ENCODE measurements at places on chromosomes 2 and 18.

DNA sequence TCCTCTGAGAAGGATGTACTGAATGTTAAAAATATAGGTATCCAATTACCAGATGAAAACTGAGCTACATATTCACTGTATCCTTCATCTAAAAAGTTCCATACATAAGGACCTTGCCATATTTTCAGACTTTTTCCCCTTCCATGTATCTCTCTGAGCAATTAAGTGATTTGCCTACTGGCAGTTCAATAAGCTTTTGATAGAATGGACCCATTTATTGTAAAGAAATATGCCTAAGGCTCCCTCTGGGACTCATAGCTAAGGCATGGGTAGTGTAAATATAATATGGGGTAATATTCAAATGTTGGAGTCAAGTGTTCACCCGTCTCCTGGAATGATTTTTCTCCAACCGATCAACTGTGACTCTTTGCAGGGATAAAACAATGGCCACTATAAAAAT is 135.4 kb upstream of the FSHR start:
- DNase-seq: no peak

DNA sequence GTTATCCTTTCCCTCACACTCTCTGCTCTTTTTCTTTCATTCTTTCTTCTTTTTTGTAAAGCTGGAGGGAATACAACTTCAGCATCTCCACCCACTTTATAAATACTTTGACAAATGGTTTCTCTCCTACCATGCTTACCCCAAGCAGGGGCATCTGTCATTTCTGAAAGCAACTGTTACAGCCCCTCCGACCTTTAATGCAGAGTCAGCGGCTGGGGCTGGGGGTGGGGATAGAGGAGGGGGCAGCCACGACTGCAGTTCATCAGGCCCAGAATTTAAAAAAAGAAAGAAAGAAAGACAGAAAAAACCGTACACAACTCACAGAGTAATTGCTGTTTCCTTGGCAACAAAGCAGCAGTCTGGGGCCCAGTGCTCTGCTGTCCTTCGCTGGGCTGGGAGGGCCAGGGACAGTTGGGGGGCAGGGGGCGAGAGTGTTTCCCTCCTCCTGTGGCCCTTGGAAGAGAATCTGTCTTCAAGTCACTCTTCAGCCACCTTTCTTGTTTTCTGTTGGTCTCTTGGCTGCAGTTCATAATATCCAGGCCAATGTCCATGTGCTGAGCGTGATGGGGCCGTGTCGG is 53.8 kb downstream of the CELF4 start:
- DNase-seq: no peak

DNA sequence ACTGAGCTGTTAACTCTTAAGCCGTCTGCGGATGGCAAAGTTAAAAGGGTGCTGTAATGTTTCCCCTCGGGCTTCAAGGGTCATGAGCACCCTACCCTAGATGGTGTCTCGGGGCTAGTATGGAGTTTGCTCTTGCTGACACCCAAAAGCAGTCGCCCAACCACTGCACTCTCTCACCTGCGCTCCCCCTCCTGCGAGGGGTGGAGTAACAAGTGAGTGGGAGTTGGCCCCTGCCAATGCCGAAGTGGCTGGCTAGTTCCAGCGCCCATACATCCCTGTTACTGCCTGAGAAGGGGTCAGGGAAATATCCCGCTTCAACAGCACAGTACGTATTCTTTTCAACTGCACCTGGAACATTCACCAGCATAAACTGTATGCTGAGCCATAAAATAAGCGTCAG is 47.5 kb downstream of the FAM117B start:
- DNase-seq: no peak

GRCh38 chr2:200747668-200748618 is 63.8 kb upstream of the BZW1 start:
- DNase-seq: no peak

DNA sequence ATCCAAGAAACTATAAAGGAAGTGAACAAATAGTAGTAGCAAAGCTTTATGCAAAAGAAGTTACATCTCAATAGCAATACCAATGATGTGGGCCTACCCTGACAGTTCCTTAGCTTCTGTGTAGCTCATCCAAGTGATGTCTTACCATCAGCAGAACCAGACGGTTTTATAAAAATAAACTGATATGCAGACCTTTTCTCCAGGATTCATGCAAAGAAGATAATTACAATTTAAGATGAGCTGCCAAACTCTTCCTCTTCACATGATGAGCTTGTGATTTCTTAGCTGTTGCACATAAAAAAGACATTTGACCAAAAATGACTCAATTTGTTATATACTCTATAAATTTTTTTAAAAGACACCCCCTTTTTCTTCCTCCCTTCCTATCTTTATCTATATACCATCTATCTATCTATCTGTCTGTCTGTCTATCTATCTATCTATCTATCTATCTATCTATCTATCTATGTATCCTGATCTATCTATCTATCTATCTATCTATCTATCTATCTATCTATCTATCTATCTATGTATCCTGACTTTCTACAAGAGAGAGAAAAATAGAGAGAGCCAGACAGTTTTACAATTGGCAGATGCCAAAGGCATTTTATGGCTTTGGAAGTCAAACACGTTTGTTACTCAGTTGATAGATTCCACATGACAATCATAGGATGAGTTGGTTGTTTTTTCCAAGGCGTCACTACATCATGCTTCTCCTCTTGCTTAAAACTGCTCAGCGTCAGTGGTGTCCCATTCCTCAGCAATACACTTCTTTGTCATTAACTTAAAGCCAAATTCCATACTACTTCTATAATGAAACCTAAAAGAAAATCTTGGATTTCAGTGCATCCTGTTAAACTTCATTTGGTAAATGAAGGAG is 65.9 kb upstream of the ACTR3 start:
- DNase-seq: no peak

DNA sequence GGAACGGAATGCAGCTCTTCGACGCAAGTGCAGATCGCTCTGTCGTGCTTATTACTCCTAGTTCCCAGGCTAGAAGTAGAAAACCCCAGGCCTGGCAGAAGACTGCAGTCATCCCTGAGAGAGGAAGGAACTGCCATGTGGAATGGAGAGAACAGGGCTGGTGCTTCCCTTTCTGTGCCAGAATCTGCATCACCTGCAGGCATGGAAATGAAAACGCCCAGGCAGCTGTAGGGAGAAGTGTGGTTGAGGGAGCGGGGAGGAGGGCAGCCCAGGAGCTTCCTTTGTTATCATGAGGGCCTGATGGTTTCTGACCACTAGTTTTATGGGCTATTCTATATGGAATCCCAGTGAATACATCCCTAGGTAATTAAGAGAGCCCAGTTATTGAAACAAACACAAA is 79.4 kb upstream of the SMIM21 start:
- no peak for DNase-seq

DNA sequence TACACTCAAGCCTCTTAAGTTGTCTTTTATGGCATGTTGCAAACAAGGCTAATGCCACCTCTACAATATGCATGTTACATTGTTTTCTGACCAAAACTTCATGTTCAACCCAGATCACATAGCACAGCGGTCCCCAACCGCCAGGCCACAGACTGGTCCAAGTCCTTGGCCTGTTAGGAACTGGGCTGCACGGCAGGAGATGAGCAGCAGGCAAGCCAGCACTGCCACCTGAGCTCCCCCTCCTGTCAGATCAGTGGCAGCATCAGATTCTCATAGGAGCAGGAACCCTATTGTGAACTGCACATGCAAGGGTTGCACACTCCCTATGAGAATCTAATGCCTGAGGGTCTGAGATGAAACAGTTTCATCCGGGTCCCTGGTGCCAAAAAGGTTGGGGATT is 324.8 kb upstream of the CHAC2 start:
- no peak for DNase-seq

- DNase-seq: no peak
Observed at GRCh38 chr2:239201531-239201876, 199.3 kb downstream of the HDAC4 start.

- DNase-seq: no peak
Observed at GRCh38 chr2:111659361-111660333, 224.3 kb downstream of the ANAPC1 start.

DNA sequence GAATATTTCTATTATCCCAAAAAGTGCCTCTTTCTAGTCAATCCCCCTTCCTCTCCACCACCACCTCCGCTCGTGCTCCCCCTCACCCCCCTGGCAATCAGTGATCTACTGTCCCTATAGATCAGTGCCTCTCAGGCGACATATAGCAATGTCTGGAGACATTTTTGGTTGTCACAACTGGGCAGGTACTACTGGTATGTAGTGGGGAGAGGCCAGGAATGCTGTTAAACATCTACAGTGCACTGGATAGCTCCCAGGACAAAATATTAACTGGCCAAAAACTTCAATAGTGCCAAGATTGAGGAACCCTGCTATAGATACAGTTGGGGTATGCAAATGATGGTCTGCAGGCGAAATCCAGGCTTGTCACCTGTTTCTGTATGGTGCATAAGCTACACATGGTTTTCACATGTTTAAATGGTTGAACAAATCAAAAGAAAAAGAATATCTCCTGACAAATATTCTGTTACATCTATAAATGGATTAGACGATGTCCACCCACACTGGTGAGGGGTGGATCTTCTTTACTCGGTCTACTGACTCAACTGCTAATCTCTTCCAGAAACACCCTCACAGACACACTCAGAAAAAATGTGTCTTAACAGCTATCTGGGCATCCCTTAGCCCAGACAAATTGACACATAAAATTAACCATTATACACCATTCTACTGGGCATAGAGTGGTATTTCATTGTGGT is 25.5 kb downstream of the DPYSL5 start:
- DNase-seq: no peak

DNA sequence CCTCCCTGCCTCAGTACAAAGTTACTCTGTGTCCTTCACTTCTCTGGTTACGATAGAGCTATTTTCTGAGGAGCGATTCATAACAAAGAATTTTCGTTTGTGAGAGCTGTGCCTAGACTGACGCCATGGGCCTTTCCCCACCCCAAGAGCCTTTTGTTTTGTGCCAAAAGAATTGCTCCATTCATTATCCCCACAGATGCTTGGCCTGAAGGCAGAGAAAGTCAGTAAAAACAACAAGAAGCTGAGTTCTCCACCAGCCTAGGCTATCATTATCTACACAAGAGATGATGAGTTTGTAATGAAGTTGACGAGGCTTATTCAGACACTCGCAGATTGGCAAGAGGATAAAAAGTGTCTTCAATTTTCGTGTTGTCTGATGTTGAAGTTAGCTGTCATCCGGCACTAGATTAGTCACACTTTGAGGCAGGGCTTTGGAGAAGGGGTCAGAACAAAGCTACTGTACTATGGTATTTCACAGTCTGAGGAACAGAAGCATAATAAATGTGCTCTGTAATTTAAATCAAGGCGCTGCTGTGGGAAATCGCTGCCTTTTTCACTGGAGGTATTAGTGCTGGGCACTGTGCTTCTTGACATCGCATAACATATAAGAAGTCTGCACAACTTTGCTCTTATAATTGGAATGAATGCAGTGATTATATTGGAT is 278.4 kb upstream of the FIGN start:
- DNase-seq: no peak

DNA sequence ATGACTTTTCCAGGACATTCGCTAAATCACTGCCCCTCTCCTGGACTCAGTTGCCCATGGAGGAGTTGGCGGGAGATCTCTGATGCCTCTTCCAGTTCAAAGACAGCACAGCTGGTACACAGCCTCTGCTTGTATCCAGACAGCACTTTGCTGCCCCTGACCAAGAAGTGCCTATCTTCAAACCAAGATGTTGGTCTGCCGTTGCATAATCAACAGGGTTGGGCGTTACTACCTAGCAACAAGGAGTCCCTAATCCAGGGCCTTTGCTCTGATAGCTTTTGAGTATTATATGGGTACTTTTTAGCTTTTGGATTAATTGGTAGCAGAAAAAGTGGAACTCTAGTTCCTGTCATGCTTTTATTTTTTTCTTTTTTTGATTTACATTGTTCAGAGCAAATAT is 166.6 kb downstream of the FAM210A start:
- DNase-seq: no peak

GRCh38 chr2:26850000-26850431 is 2.1 kb downstream of the DPYSL5 start:
- DNase-seq: no peak

- DNase-seq: no peak
Observed at GRCh38 chr2:143481237-143481623, 352.0 kb downstream of the ARHGAP15 start.

GRCh38 chr2:240095556-240096523 is 40.3 kb downstream of the COPS9 start:
- DNase-seq: no peak

DNA sequence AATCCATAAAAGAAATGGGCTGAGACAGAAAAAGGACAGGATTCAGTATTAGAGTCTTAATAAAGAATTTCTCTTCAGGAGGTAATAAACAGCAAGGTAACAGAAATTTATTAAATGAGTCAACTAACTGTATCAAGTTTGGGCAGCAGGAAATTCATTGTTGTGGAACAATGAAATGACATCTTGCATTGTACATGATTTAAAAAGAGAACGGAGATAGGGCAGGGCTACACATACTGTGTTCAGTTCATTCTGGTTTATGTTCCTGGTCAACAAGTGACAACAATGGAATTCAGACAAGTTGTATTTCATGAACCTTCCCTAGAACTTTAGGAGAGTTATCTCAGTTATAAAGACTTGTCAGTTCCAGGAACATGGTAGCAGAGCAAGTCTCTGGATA is 961.3 kb downstream of the SOCS6 start:
- no peak for DNase-seq

DNA sequence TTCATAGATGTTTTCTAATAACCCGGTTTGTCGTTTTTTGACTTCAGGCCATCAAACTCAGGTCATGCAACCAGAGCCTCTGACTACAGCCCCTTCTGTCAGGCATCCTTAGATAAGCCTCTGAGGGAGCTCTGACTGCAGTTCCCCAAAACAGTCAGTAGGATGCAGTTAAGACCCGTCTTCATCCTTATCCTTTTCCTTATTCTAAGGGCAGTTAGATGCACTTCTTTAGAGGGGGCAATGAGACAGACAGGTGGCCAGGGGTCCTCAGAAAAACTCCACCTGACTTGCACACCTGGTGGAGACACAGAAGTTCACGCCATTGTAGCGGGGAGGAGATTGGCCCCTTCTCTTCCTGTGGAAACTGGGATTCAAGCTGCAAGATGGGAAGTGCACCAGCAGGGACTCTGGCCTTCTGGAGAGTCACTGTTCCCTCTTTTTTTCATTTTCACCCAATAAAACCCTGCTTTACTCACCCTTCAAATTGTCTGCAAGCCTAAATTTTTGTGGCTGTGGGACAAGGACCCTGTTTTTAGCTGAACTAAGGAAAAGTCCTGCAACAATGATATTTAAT is 104.8 kb upstream of the TFPI start:
- peak; percentile 51 for DNase-seq
